ENCODE measurements at places on chromosomes 7 and 10.
A peak's percentile ranks its signal among the peaks of the same experiment; 100 is the strongest.

DNA sequence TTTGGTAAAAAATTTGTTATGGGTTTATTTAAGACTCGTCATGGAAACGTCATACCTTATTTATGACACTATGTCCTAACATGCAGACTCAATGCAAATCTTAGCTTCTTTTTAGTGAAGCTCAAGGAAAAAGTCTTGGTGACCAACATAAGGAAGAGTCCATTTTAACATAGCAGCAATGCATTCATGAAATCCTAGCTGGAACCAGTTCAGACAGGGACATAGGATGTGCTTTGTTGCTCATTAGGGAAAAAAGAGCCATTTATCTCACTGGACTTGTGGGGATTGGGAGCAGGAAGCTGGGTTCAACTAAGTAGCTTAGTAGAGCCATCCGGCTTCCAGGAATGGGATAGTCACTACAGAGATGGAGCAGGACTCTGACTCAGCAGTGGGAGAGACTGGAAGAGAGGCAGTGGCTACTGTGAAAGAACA is 100.7 kb upstream of the DKK1 start:
- no peak for DNase-seq

DNA sequence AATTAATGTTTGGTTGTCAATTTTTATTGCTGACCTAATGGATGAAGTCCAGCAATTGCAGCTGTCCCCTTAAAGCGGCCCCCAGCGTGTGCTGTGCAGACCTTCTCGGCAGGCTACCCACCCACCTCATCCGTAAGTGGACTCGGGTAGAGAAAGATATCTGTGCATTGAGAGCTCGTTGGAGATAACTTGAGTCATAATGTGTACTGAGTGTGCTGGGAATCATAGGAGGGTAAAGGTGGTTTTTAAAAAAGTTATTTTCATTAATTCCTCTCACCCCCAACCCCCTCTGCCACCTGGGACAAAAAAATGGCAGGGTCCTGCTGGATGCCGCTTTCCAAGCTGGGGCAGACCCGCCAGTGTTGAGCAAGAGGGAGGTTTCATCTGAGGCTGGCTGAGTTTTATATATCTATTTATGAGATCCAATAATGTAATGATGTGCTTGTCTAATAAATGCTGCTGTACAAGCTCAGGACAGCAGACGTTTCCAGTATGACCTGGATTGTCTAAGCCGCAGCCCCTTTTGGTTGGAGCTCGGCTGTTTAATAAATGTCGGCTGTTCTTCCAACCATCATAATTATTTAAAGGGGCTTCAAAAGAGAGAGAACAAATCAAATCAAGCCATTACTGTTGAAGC is 119.1 kb downstream of the NKX6-2 start:
- no peak for DNase-seq

- no peak for DNase-seq
These were observed 9.0 kb upstream of the FKBP9 start for GRCh38 chr7:32948202-32948601.

DNA sequence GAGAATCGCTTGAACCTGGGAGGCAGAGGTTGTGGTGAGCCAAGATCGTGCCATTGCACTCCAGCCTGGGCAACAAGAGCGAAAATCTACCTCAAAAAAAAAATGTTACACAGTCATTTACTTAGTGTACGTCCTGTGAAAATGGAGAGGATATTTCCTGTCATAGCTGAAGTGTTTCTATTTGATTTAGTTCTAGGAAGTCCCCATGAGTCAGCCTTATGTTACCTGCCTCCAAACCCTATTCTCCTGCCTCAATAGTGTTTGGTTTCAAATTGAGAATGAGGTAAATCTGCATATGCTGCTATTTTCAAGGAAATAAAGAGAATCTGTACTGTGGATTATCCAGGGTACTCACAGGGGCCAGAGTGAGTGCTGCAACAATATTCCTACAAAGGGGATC is 1284.5 kb upstream of the AUTS2 start:
- DNase-seq: no peak

DNA sequence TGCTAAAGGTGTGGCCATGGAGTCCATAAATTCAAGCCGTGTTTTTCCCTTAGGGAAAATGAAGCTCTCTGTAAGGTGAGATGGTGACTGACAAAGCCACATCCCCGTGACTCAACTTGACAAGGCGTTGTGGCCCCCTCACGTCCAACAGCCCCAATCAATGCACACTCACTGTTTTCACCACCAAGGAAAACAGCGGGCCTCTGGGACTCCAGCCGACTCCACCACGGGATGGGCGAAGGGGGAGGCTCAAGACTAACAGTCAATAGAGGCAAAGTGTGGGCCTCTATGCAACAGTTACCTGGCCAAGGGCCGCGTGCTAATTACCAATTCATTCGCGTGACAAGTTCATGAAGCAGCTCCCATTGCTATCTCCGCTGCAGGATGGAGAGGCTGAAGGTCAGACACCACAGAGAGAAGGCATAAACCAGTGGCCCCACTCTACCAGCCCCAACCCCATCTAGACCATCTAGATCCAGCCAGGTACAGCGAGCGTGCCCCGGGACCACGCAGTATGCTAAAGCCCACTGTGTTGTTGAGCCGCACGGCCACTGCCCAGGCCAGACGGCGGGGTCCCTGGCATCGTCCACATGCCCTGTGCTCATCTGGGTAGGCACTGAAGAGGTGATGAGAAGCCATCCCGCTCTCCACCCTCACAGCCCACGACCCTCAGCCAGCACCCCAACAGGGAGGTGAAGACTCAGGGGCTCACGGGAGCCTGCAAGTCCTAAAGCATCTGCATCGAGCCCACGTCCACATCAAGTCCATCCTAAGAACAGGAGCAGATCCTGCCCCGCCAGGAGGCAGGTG is 76.1 kb downstream of the PROSER2 start:
- no peak for DNase-seq

- DNase-seq: no peak
These were observed 52.8 kb downstream of the DLG5 start for GRCh38 chr10:77873536-77874380.

GRCh38 chr7:68248973-68249372 is 1252.3 kb downstream of the TYW1 start:
- no peak for DNase-seq

DNA sequence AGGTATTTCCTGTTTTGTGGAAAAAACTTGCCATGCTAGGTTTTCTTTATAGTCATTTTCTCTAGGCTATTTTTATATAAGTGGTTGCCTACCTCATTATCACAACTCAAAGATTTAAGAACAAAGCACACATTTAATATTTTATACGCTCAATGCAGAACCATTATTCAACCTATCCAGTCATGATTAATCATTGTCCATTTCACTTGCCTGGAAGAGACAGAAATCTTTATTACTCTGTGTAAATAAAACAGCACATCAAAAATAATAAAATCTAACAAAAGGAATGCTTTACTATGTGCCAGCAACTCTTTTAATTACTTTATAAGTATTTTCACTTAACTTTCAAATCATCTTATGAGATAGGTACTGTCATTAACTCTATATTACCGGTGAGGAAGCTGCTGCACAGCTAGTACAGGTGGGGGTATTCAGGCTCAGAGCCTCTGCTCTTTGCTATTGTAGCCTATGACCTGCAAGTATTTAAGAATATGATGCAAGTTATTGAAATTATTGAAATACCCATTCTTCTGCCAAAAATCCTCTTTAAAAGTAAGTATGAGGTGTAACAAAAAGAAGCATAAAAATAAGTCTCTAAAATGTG is 16.4 kb upstream of the TAS2R16 start:
- DNase-seq: no peak

GRCh38 chr10:100022403-100022802 is 12.7 kb upstream of the DNMBP start:
- peak; percentile 5 for DNase-seq

- DNase-seq: no peak
These were observed 860 bp downstream of the IQUB start for GRCh38 chr7:123533553-123533917.

GRCh38 chr7:132400561-132401142 is 175.6 kb downstream of the PLXNA4 start:
- no peak for DNase-seq

DNA sequence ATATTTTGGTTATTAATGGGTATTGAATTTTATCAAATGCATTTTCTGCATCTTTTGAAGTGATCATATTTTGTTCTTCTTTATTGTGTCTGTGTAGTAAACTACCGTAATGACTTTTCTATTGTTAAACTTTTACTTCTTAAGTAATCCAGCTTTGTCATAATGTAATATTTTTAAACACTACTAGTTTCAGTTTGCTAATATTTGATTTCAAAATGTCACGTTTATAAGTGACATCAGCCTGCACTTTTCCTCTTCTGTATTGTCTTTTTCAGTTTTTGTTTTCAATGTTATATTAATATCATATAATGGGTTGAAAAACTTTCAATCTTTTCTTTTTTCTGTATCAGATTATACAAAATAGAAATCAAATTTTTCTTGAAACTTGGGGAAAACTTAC is 71.6 kb upstream of the ANKRD1 start:
- DNase-seq: no peak

DNA sequence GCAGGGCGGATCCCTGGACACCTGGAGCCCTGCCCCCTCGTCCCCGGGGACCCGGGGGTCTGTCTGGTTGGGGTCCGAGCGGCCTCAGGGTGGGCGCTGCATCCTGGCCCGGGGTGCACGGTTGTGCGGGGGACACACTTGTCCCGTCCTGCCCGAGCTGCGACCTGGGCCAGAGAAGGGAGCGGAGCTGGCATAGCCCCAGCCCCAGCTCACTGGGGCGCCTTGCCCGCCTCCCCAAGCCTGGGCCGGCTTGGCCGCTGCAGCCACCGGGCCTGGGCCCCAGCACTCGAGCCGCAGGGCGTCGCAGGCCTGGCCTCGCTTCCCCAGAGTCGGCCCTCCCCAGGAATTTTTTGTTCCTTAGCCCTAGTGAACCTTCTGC is 54.5 kb downstream of the GLRX3 start:
- DNase-seq: no peak

GRCh38 chr10:84258034-84258695 is 13.3 kb downstream of the RGR start:
- no peak for DNase-seq

GRCh38 chr7:73678862-73679261 is 4.4 kb downstream of the DNAJC30 start:
- DNase-seq: no peak

Measured in NCI-H1092 treated with DMSO at 0.1 percent for 48 hours (cell line).